ENCODE measurements at places on chromosomes 2 and 18.

DNA sequence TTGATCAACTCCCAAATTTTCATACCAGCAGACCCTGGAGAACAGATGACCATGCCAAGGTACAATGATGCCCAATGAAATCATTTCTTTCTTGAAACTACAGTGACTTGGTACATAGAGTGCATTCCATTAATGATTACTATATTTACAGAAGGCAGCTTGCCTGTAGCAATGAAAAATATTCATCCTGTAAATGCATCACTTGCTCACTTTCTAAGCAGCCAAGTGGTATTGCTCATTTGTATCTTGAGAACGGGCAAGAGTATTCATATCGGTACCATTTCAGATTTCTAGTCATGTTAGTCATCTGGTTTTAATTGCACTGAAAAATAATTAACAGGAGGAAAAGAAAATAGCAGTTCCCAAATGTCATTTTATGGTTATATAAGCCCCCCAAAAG, 59.6 kb downstream of the VIL1 start:
- H3K27ac ChIP-seq = peak overlapping the region; percentile 50
- H3K4me1 ChIP-seq = peaks cover 9% of the 10 kb centered on the region
- peaks cover 17% of the 10 kb centered on the region for H3K36me3 ChIP-seq
- H3K27me3 ChIP-seq = no peaks in the 10 kb centered on the region

GRCh38 chr2:2455151-2455550, 124.1 kb upstream of the MYT1L start:
- H3K27me3 ChIP-seq = peaks cover 1% of the 10 kb centered on the region
- H3K4me1 ChIP-seq = no peaks in the 10 kb centered on the region
- no peak for DNase-seq

GRCh38 chr2:5230855-5231254, 461.3 kb upstream of the SOX11 start:
- DNase-seq = no peak
- H3K27me3 ChIP-seq = no peaks in the 10 kb centered on the region
- H3K4me3 ChIP-seq = no peak overlapping the region
- H3K27ac ChIP-seq = no peak overlapping the region

GRCh38 chr2:239114616-239115265, 266.9 kb downstream of the TWIST2 start:
- H3K36me3 ChIP-seq = peaks cover 5% of the 10 kb centered on the region
- DNase-seq = no peak
- no peak overlapping the region for H3K4me3 ChIP-seq
- H3K4me1 ChIP-seq = no peaks in the 10 kb centered on the region
- no peak overlapping the region for H3K27ac ChIP-seq

DNA sequence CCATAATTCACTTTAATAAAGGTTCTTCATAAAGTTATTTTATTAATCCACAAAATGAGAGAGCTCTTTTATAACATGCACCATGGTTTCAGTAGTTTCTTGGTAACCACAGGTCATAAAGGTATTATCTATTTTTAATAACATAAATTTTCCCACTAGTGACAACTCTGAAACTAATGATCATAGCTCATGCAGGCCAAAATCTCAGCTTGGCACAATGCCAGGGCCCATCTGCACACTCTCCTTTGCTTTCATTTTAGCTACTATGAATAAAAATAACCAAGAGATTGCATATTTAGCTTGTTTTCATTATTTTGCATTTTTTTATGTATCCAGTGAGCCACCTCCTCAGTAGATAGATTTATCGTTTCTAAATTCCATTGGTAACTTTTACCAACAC, 691.8 kb upstream of the CHAC2 start:
- H3K27me3 ChIP-seq = no peaks in the 10 kb centered on the region
- no peak for DNase-seq

GRCh38 chr2:234258562-234259141, 208.2 kb downstream of the SPP2 start:
- H3K27ac ChIP-seq = no peak overlapping the region
- peaks cover 20% of the 10 kb centered on the region for H3K27me3 ChIP-seq
- H3K4me3 ChIP-seq = no peak overlapping the region
- no peak for DNase-seq

- H3K27ac ChIP-seq = peak overlapping the region; percentile 63
- peaks cover 8% of the 10 kb centered on the region for H3K36me3 ChIP-seq
- H3K4me3 ChIP-seq = no peak overlapping the region
- peaks cover 7% of the 10 kb centered on the region for H3K4me1 ChIP-seq
Measured at GRCh38 chr2:168182550-168183249, 64.7 kb downstream of the STK39 start.

GRCh38 chr2:200466425-200467418, 43.1 kb downstream of the KCTD18 start:
- no peaks in the 10 kb centered on the region for H3K36me3 ChIP-seq
- DNase-seq = no peak
- H3K27me3 ChIP-seq = no peaks in the 10 kb centered on the region
- H3K4me3 ChIP-seq = peak overlapping the region; percentile 85
- H3K27ac ChIP-seq = peak overlapping the region; percentile 61
- H3K4me1 ChIP-seq = peaks cover 11% of the 10 kb centered on the region

- H3K4me3 ChIP-seq = peak overlapping the region; percentile 1
- H3K4me1 ChIP-seq = peaks cover 64% of the 10 kb centered on the region
- DNase-seq = no peak
Measured at GRCh38 chr2:101741775-101742520, 44.4 kb downstream of the MAP4K4 start.

- no peaks in the 10 kb centered on the region for H3K4me1 ChIP-seq
- H3K27me3 ChIP-seq = peaks cover 2% of the 10 kb centered on the region
- H3K36me3 ChIP-seq = no peaks in the 10 kb centered on the region
- DNase-seq = no peak
- no peak overlapping the region for H3K4me3 ChIP-seq
Measured at GRCh38 chr2:212929971-212930370, 221.4 kb downstream of the IKZF2 start.

- peaks cover 34% of the 10 kb centered on the region for H3K4me1 ChIP-seq
- DNase-seq = no peak
- H3K36me3 ChIP-seq = peaks cover 2% of the 10 kb centered on the region
- no peaks in the 10 kb centered on the region for H3K27me3 ChIP-seq
- peak overlapping the region; percentile 86 for H3K4me3 ChIP-seq
- H3K27ac ChIP-seq = peak overlapping the region; percentile 91
Measured at GRCh38 chr2:96164459-96165184, 19.4 kb upstream of the DUSP2 start.

DNA sequence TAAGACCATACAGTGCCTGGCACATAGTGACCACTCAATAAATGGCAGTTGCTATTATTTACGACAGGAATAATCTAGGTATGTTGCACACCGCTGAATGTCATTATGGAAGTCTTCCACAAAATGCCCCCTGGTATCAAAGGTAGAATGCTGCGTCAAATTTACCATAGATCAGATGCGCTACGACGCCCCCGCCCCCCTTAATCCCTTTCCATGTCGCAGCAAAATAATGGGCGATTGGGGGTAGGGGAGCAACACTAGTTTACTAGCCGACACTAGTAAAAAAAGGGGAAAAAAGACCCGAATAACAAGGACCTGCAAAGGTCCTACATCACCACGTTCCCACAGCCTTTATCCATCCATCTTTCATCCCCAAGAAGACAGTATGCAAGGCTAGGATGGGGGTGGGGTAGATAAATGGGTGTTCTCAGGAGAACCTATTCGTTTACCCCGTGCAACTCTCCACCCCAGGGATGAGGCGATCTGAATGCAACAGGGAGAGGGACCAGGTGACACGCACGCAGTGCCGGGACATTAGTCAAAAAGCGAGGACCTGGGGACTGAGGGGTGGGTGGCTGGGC, 455 bp downstream of the PREPL start:
- peak overlapping the region; percentile 97 for H3K4me3 ChIP-seq
- no peak for DNase-seq
- peak overlapping the region; percentile 99 for H3K27ac ChIP-seq
- H3K4me1 ChIP-seq = peaks cover 34% of the 10 kb centered on the region
